HCT116 (cell line): ENCODE measurements at places on chromosomes 11 and 22.

GRCh38 chr22:24247011-24247507 lies 2.2 kb upstream of the GGT5 start:
- DNase-seq, result no peak

GRCh38 chr11:35163209-35163608 lies 24.2 kb downstream of the CD44 start:
- DNase-seq, result no peak

GRCh38 chr22:19892257-19892879 lies 37.7 kb upstream of the GNB1L start:
- no peak for DNase-seq

GRCh38 chr11:47550288-47551047 lies 2.5 kb downstream of the CELF1 start:
- no peak for DNase-seq

- DNase-seq, result no peak
These were observed 9.8 kb downstream of the TRAF6 start for GRCh38 chr11:36500315-36500721.

- DNase-seq, result no peak
These were observed 21.7 kb upstream of the PRDM10 start for GRCh38 chr11:130024361-130024760.

DNA sequence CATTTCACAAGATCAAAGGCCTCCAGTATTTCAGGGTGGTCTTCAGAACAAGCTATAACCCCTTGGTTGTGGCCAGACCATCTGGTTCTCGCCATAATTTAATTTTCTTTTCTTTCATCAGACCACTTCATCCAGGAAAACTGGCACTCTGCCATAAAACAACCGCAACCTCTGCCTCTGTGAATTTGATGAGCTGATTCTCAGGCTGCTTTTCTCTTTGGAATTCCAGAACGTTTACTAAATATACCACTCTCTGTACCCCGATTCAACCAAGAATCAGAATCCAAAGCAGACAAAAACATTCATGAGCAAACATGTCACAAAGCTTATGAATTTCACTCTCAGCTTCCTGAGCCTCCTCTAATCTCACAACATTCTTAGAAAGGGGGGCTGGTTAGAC lies 331.8 kb upstream of the SYN3 start:
- no peak for DNase-seq

DNA sequence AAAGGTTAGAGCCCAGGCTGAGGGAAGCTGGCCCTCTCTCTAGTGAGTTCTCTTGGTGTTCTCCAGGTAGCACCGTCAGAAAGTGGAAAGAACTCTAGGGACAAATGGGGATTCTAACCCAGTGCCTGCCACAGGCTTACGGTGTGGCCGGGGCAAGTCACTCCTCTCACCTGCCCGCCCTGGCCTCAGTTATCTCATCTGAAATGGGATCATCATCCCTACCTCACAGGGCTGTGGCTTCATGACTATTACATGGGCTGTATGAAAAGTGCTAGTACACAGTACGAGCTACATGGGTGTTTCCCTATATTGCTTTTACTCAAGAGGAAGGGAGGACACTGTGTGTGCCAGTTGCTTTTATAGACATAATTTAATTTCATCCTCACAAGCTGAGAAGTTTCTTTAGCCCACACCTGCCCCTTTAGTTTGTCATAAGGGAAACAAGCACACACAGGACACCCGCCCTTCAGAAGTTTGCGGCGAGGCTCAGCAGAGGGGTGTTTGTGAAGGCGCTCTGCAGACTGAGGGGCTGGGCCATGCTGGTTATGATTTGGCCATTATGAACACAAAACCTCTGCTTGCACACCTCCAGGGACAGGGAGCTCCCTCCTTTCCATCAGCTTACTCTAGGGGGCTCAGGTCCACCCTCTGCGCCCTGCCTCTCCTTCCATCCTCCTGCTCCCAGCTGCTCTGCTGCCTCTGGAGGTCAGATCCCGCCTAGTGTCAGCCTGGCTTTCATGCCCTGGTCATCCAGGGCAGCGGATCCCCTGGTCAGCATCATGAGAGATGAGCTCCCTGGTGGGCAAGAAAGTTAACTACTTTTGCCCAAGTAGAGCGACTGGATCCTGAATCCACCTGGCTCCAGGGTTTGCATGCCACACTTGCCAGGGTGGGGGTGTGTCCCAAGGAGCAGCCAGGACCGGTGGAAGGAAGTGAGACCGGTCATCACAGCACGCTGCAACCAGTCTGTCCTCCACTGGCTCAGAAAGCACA lies 1.2 kb downstream of the KLHL35 start:
- DNase-seq, result no peak

DNA sequence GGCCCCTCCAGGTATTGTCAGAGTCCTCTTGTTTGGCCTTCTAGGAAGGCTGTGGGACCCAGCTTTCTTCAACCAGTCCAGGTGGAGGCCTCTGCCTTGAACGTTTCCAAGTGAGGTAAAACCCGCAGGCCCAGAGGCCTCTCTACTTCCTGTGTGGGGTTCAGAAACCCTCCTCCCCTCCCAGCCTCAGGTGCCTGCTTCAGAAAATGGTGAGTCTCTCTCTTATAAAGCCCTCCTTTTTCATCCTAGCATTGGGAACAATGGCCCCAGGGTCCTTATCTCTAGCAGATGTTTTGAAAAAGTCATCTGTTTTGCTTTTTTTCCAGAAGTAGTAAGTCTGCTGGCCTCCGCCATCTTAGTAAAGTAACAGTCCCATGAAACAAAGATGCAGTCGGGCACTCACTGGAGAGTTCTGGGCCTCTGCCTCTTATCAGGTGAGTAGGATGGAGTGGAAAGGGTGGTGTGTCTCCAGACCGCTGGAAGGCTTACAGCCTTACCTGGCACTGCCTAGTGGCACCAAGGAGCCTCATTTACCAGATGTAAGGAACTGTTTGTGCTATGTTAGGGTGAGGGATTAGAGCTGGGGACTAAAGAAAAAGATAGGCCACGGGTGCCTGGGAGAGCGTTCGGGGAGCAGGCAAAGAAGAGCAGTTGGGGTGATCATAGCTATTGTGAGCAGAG lies at the start of gene CD3E:
Gene CD3E (plus strand): TSS at position 163 of the 681 bp plus-strand sequence. CDS start 223 bp downstream, at position 386.
- no peak for DNase-seq

- no peak for DNase-seq
These were observed 28.9 kb upstream of the TMA7B start for GRCh38 chr22:39931251-39931650.

DNA sequence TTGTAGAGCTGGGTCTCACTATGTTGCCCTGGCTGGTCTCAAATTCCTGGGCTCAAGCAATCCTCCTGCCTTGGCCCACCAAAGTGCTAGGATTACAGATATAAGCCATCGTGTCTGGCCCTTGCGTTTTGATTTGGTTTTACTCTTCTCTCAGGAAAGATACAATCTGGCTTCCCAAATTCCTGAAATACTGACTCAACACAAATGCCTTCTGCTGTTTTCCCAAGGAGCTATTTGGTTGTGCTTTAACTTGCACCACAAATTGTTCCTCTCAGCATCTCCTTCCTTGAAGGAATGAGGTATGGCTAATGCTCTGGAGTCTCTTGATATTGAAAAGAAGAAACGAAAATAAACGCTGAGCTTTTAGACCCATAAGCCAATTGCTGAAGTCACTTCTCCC lies 110.0 kb upstream of the PAX6 start:
- DNase-seq, result no peak

DNA sequence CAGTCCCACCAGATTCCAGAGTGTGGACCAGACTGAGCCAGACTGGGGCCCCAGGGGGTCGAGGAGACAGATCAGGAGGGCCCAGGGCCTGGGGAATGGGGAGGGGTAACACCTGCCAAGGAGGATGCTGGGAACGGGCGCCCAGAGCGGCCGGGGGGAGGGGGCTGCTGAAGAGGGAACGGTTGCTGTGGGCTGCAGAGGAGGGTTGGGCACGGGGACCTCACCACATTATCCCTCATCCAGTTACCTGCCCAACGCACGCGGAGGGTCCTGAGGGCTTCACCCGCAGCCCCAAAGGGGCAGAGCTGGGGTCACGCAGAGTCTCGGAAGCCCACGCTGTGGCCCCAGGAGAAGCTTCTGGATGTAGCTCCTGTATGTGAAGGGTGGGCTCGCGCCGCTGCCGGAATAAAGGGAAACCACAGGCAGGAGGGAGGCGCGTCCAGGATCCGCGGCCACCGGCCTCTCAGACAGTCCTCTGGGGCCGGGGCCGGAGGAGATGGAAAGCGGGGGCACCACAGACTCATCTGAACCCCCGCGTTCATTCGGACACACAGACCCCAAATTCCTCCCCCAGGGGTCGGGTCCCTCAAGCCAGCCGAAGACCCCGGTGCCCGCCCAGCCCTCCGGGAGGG lies 866 bp upstream of the SELENOO start:
- no peak for DNase-seq

DNA sequence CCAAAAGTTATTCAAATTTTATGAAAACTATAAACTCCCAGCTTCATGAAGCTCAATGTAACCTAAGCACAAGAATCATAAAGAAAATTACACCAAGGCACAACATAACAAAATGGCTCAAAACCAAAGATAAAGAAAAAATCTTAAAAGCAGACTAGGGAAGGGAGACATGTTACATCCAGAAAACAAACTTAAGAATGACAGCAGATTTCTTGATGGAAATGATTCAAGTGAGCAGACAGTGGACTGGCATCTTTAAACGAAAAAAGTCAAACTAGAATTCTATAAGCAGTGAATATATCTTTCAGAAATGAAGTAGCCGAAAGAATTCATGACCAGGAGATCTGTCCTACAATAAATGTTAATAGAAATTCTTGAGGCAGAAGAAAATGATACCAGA lies 75.6 kb downstream of the SHANK2 start:
- no peak for DNase-seq

DNA sequence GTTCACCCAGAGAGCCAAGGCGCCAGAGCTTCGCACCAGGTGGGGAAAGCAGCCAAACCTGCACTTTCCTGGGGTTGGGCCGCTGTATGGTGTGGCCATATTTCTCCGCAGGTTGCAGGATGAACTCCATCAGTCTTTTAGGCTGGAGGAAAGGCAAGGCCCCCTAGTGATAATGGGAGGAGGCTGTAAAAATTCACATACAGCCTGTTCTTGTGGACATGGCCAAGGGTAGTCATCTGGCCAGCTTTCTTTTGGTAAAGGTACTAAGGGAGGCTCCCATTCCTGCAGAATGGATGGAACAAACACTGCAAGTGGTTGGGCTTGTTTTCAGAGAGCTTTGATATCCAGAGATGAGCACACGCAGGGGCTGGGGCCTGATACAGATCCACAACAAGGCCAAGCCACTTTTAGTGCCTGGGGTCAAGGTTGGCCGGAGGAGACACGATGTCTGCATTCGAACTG lies 29.6 kb downstream of the C22orf31 start:
- no peak for DNase-seq

GRCh38 chr11:16759857-16760508 lies 21.5 kb downstream of the C11orf58 start:
- no peak for DNase-seq

GRCh38 chr22:32558681-32559355 lies 84.2 kb downstream of the FBXO7 start:
- peak; percentile 75 for DNase-seq

DNA sequence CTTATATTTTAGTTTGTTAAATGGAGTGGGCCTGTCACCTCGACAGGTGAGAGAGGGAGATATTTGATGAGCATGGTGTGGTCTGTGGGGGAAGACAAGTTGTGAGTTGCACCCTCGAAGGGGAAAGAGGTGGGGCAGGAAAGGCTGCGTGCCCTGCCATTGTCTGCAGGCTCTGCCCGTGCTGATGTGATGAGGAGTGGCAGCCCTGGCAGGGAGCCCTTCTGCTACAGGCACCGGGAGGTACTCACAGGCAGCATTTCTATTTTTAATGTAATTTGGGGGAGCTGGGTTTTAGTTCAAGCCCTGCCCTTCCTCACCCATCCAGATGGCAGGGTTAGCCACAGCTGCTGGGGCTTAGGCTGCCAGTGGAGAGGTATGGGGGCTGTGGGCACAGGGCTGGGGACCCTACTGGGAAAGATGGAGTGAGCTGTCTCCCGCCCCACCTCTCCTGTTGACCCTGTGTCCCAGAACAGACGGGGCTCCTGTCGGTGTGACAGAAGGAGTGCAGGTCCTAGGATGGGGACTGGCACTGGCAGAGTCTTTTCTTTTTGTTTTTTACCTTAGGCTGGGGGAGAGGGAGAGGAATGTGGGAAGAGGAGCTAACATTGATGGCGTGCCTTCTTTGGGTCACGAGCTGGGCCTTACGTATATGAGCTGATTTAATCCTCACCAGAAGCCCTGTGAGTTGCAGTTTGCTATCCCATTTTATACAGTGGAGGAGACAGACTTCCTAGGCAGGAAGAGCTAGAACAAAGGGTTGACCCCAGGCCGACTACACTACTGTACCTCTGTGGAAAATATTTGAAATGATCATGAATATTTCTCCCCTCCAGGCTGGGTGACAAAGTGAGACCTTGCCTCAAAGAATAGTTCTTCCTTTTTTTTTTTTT lies 51.6 kb downstream of the CEP164 start:
- DNase-seq, result no peak

- DNase-seq, result no peak
These were observed 228.2 kb downstream of the GRIK4 start for GRCh38 chr11:120739780-120740179.

DNA sequence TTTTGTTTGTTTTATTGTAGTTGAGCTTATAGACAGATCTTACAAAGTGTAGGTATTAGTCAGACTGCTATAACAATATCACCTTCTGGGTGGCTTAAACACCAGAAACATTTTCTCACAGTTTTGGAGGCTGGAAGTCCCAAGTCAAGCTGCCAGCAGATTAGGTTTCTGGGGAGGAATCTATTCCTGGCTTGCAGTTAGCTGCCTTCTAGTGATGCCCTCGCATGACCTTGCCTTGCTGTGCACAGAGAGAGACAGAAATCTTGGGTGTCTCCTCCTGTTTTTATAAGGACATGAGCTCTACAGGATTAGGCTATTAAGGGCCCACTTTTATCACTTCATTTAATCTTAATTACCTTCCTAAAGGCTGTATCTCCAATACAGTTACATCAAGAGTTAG lies 1635.2 kb downstream of the FAM181B start:
- DNase-seq, result no peak

- no peak for DNase-seq
These were observed 279.3 kb downstream of the CASP12 start for GRCh38 chr11:104618954-104619353.

- no peak for DNase-seq
These were observed 28.1 kb upstream of the CREB3L1 start for GRCh38 chr11:46249103-46249937.

- no peak for DNase-seq
These were observed 26.8 kb upstream of the B3GAT1 start for GRCh38 chr11:134438542-134439537.
